Hematopoietic multipotent progenitor cell treated with erythropoietin and hydrocortisone succinate and interleukin-3 and kit ligand, for 15 days (in vitro differentiated cells): ENCODE measurements at places on chromosomes 1 and 21.

- no peak for DNase-seq
These were observed 50.1 kb downstream of the PIK3CD start for GRCh38 chr1:9701665-9702064.

DNA sequence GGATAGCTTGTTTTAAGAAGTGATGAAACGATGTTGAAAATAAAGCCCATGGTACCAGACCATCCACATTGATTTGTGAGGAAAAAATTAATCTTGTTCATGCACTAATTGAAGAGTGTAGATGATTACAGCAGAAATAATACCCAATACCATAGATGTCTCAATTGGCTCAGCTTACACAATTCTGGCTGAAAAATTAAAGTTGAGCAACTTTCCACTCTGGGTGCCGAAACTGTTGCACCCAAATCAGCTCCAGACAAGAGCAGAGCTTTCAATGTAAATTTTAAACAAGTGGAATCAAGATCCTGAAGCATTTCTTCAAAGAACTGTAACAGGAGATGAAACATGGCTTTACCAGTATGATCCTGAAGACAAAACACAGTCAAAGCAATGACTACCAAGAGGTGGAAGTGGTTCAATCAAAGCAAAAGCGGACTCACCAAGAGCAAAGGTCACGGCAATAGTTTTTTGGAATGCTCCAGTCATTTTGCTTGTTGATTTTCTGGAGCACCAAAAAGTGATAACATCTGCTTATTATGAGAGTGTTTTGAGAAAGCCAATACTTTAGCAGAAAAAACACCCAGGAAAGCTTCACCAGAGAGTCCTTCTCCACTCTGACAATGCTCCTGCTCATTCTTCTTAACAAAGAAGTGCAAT lies 16.1 kb upstream of the KCNA3 start:
- DNase-seq = no peak

GRCh38 chr1:196063294-196063693 lies 544.9 kb downstream of the KCNT2 start:
- no peak for DNase-seq

- no peak for DNase-seq
These were observed 113.0 kb downstream of the DMRTB1 start for GRCh38 chr1:53572065-53572814.
